ENCODE measurements at places on chromosomes 4 and X.

GRCh38 chr4:159941076-159941475, 838.2 kb downstream of the RAPGEF2 start:
- DNase-seq = no peak

DNA sequence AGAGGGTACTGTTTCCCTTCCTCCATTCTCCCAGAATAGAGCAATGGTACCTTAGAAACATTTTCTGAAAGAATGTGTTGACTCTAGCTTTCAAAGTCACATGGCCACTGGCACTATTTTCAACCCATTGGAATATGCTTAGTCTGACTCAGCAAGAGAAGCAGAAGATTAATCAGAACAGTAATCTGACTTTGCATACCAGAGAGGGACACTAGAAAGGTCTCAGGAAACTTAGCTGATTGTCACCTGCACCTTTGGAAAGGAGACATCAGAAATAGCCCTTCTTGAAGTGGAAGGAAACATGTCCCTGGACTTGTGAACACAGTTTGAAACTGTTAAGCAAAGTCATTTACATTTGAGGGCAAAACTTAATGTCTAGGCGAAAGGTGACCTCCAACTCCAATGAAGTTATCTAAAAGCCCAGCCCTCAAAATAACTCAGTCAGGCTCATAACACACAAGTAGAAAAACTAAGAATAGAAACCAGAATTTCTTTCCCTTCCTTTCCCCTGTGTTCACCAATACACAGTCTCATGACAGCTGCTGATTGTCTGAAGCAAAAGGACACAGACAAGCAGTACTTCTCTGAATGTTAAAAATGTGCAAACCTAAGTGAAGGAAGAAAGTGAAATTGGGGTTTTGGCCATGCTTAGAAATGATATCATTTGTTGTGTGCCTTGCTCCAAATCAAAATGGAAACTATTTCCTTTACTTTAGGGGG, 270.8 kb downstream of the GRIA3 start:
- no peak for DNase-seq

GRCh38 chr4:95563638-95564337, 15.0 kb upstream of the UNC5C start:
- DNase-seq = no peak

DNA sequence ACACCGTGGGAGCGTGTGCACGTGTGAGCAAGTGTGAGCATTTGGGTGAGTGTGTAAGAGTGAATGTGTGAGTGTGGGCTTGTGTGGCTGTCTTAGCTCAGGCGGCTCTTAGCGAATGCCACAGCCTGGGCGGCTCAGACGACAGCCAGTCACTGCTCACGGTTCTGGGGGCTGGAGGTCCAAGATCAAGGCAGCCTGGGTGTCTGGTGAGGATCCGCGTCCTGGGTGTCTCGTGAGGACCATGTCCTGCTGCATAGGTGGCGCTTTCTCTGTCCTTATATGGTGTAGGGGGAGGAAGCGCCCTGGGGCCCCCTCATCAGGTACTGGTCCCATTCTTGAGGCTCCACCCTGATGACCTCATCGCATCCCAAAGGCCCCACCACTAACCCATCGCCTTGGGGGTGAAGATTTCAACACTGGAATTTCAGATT, 4.5 kb downstream of the DOK7 start:
- no peak for DNase-seq

GRCh38 chr4:38382520-38382919, 281.5 kb upstream of the KLF3 start:
- DNase-seq = no peak

- no peak for DNase-seq
Measured at GRCh38 chr4:6110681-6111353, 89.5 kb downstream of the JAKMIP1 start.

GRCh38 chrX:53660004-53660403, 26.5 kb downstream of the HUWE1 start:
- DNase-seq = no peak

DNA sequence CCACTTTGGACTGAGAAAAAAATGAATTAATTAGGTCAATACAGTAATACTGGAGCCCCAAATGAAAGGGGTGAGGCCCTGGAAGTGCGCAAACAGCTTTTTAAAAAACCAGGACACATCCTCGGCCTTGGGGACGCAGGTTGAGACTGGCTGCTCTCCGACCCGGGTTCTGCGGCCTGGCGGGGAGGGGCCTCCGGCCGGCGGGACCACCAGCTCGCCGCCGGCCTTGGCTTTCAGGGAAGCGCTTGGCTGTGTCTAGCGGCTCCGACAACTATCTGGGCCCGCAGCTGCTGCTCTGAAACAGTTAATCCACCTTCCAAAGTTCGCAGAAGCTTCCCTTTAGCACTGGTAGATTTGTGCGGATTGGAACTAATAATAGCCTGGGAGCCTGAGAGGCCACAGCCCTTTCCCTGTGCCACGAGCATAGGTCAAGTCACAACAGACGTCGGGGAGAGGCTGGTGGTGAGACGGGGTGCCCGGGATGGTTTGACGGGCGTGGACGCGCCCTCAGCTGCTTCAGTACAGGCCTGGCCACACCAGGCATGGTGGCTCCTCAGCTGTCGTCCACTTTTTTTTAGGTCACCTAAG, 1.1 kb upstream of the SEL1L3 start:
- peak; percentile 42 for DNase-seq

GRCh38 chrX:8755813-8756212, 23.9 kb upstream of the ANOS1 start:
- DNase-seq = no peak

- no peak for DNase-seq
Measured at GRCh38 chrX:76126851-76127250, 46.0 kb upstream of the PBDC1 start.

GRCh38 chr4:113610537-113610936, 151.0 kb downstream of the CAMK2D start:
- no peak for DNase-seq

DNA sequence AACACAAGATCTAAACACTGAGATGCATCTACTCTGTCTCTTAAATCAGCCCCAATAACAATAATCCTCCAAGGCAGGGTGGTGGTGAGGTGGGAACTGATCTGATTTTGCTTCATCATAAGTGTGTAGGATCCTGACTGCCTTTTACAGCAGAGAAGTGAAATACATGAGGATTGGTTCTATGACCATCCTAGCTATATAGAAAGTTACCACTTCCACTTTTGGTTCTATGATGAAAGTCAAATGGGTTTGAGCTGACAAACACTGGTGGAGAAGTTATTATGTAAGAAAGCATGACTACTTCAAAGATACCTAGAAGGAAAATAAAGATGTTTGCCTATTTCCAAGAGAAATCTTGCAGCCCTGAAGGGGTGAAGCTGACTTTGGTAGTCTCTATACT, 181.6 kb downstream of the NKX6-1 start:
- DNase-seq = no peak
